Natural killer cell (primary cell): ENCODE measurements at places on chromosomes 4 and X. TPM values are rescaled to one million over a fixed set of nuclear protein-coding genes. Genes with fewer than 3 reads are reported as not detected.

MAGEB1 gene
- total RNA-seq: not detected

SPATA18 gene
- not detected for total RNA-seq

MFAP3L gene
- total RNA-seq: 5.4 TPM

AMTN gene
- total RNA-seq: not detected

TFE3 gene
- total RNA-seq: 43.8 TPM

PLS3 gene
- not detected for total RNA-seq

SAGE1 gene
- total RNA-seq: not detected

HNRNPD gene
- total RNA-seq: 285 TPM

FGG gene
- not detected for total RNA-seq

TCEAL4 gene
- 3.2 TPM for total RNA-seq

HCCS gene
- total RNA-seq: 7.1 TPM
